ENCODE measurements at places on chromosomes 6 and 20. TPM values are rescaled to one million over a fixed set of nuclear protein-coding genes. Genes with fewer than 3 reads are reported as not detected.

GJA10 gene
- not detected for total RNA-seq

FERMT1 gene
- 17.3 TPM for total RNA-seq

BCAS1 gene
- 0.37 TPM for total RNA-seq

SLC26A8 gene
- under 0.01 TPM for total RNA-seq

TINAG gene
- total RNA-seq, result not detected

TBC1D20 gene
- 28.2 TPM for total RNA-seq

GNMT gene
- not detected for total RNA-seq

SLPI gene
- not detected for total RNA-seq

PRDM13 gene
- not detected for total RNA-seq

DNAH8 gene
- total RNA-seq, result not detected

HSPA12B gene
- total RNA-seq, result 0.98 TPM

ASXL1 gene
- total RNA-seq, result 35.3 TPM

SRSF12 gene
- 0.37 TPM for total RNA-seq

SDHAF4 gene
- 12.3 TPM for total RNA-seq

GTSF1L gene
- not detected for total RNA-seq

PRKN gene
- total RNA-seq, result 2.0 TPM

DDR1 gene
- total RNA-seq, result 3.9 TPM
